CD4-positive, alpha-beta T cell treated with Interferon alpha-2 for 1 hour (primary cell): ENCODE measurements at places on chromosomes 16 and 17.

DNA sequence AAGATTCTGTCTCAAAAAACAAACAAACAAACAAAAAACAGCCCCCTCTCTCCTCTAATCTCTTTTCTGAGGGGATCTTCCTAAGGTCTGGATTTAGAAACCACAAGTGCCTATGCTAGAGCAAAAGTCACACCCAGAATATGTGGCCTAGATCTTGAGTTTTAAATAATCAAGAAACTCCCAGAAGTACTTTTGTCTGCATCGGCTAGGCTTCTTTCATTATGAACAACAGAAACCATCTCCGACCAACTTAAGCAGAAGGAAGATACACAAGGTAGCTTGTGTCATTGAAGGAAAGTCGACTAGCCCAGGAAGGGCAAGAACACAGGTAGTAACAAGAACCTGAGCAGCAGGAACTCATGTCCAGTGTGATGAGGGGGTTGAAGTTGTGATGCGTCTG, 73.9 kb upstream of the KIFC3 start:
- no peak for DNase-seq

DNA sequence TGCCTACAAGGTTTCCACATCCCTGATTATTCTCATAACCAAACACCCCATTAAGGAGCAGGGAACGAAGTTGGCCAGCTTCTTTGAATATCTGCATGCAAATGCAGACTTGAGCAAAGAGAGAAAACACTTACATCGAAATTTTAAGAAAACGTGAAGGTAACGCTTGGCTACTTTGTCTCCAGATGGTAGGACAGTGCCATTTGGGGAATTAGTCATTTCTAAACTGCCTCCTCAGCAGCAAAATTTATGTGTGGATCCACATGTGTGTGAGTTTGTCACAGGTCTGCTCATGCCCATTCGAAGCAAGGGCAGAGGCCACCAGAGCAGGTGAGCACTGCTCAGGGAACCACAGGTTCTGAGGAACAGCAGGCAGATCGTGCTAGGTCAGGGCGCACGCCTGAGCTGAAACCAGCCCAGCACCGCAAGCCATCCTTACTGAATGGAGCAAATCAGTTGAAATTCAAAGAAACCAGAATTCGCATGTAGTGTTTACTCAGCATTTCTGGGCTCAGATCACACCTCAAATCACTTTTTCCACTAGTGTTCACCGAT, 80.1 kb downstream of the SOCS1 start:
- DNase-seq = no peak

DNA sequence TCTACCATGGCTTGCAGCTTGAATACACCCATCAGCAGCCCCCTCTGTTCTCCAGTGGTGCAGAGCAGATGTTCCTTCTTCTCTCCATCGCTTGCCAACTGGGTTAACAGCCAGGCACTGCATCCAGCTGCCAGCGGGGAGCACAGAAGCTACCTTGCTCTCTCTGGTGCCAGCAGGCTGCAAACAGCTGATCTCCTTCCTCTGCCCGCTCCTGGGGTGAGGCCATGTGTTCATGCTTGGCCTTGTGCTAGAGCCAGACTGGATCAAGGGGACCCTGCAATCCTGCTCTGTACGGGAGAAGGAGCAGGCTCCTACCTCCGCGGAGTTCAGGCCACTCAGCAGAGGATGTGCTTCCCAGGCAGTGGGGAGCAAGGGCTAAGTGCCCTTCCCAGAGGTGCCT, 24.1 kb upstream of the ENGASE start:
- DNase-seq = no peak

GRCh38 chr16:11233727-11234376, 22.2 kb downstream of the SOCS1 start:
- DNase-seq = peak; percentile 77

DNA sequence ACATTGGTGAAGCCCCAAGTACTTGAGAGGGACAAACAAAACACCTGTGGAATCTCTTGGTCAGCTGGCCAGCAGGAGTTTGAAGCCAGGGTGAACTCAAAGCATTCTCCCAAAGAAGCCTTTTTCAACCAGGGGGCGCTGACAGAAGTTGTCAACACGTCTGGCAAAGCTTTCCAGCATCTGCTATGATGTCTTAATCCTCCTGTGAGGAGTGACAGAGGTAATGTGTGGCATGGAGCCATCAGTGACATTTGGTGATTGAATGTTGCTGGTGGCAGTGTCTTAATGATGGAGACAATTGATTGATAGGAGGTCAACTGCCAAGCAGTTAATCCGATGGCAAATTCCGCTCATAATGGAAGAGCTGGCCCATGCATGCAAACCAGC, 257.6 kb upstream of the HSBP1 start:
- DNase-seq = no peak

- no peak for DNase-seq
Observed at GRCh38 chr17:57939797-57940196, 15.4 kb downstream of the CUEDC1 start.

- no peak for DNase-seq
Observed at GRCh38 chr17:9109933-9110332, 88.6 kb downstream of the NTN1 start.

- DNase-seq = peak; percentile 92
Observed at GRCh38 chr16:48611329-48612137, 1.6 kb upstream of the N4BP1 start.
